ENCODE measurements at places on chromosomes 12 and 14.

GRCh38 chr12:5076761-5077160, 33.1 kb downstream of the KCNA5 start:
- DNase-seq = no peak

GRCh38 chr14:68714991-68715924, 77.6 kb downstream of the ZFP36L1 start:
- no peak for DNase-seq

- DNase-seq = no peak
Observed at GRCh38 chr14:105591052-105591451, 64.7 kb downstream of the TMEM121 start.

DNA sequence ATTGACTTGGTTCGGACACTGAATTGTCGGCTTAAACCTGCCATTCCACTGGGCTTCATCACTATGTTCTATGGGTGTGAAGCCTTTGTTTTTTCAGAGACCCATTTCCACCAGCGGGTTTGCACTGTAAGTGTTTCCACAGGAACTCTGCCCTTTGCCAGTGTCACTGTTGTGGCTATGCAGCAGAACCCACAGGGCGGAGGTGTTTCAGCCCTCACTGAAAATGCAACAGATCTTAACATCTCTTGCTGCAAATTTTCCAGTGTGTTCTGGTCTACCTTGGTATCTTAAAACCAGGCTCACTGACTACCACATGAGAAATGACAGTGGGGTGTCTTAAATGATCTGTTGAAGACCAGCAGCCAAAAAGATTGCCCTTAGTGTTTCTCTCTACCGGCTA, 21.1 kb downstream of the PRKCH start:
- DNase-seq = peak; percentile 42

DNA sequence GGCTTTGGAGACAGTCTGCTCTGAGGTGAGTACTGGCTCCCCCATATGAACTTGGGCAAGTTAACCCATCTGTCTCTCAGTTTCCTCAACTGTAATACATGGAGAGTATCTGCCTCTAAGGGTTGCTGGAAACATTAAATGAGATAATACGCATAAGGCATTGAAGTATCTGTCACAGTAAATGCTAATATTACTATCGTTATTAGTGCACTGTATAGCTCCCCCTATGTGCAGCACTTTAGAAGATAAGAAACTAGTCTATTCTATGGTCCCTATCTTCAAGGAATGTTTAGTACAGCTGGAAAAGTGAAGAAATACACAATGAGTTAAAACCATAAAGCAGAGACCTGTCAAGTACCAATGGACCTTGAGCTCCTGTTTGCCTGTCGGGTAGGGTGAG, 51.7 kb upstream of the CFL2 start:
- DNase-seq = no peak

GRCh38 chr12:70640901-70641300, 3.7 kb upstream of the PTPRB start:
- no peak for DNase-seq

DNA sequence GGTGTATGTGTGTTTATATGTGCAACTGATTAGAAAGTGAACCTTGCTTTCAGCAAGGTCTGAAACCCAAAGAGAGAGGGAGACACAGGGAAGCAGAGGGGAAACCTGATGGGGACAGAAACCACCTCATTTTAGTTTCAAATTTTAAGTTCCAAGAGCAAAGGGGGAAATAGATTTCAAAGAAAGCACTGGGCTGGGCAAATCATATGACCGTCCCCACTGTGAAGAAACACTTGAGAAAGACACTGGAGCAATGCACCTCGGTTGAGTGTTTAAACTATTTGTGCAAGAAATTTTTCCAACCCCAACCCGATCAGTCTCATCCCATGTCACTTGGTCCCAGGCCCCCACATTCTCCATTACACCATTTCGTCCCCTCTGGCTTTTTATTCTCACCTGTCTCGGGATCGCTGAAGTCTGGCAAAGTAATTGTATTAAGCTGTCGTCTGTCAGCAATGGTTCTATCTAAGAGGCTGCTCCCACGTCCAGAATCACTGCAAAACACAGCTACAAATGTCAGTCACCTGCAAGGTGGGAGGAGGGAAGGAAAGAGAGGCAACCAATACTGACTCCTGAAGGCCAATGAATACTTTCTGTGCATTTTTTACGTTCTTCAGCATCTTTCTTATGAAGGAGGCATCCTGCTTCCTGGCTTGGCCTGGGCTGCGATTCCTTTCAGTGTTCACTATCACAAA, 205.7 kb downstream of the TTC7B start:
- DNase-seq = no peak

All from activated CD4-positive, CD25-positive, alpha-beta regulatory T cell (primary cell).